ENCODE measurements at places on chromosomes 7 and 10.

GRCh38 chr10:70379581-70380176 is 2.7 kb downstream of the LRRC20 start:
- DNase-seq, result peak; percentile 18

DNA sequence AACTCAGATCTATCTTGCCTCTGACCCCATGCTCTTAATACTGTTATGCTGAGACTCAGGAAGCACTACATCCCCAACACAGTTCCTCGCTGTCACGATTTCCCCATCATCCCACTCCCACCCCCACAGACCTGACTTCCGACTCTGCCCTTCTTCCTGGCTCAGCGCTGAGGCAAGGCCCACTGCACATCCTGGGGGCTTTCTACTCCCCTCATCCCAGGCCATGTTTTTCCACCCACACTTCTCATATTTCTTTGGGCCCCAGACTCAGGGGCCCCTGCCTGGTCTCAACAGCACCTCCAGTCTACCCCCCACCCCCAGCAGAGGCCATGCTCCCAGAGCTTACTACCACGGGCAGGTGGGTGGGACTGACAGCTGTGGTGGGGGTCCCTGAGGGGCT is 7.7 kb upstream of the NDST2 start:
- DNase-seq, result no peak

- no peak for DNase-seq
Measured at GRCh38 chr7:153503093-153503492, 549.1 kb upstream of the DPP6 start.

- no peak for DNase-seq
Measured at GRCh38 chr10:113329121-113329596, 223.7 kb upstream of the HABP2 start.

- no peak for DNase-seq
Measured at GRCh38 chr7:8212638-8213037, 49.3 kb downstream of the ICA1 start.

DNA sequence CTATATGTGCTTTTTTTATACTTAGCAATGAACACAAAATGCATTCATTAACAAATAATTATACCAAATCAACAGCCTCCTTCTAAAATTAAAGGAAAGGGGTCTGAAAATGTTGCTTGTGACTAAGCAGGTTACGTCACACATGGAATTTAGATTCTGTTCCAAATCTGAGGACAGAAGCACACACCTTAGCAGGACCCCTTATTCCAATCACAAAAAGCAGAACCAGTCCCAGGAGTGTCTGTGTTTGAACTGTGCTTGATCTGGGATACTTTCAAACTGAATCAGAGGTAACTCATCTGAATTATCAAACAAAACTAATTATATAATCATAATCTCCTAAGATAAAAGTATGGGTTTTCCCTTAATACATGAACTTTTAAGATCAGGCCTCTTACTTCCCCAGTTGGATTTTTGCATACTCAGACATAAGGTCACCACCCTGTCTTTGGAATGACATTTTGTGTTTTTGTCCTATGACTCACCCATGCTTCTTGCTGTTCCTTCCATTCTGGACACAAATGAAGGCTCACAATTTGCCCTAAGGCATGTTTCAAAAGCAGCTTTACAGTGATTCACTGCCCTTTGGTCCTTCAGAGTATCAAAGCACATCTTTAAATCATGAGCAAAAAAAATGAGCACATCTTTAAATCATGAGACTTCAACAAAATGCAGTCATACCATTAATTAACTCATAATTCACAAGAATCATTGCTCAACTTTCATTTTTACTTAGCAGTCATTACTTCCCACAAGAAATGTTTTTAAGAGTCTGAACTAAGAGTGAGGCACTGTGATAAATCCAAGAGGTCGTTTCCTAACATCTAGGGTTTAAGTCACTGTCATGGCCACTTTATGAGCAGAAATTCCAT is 35.5 kb downstream of the SEMA3C start:
- DNase-seq, result no peak

- DNase-seq, result no peak
Measured at GRCh38 chr10:49109669-49110340, 5.5 kb downstream of the VSTM4 start.

- no peak for DNase-seq
Measured at GRCh38 chr7:7237201-7237977, 55.0 kb downstream of the C1GALT1 start.
